ENCODE measurements at places on chromosomes 11 and 22. TPM values are rescaled to one million over a fixed set of nuclear protein-coding genes. Genes with fewer than 3 reads are reported as not detected.

Gene SAA2
- not detected for total RNA-seq

Gene OLFML1
- not detected for total RNA-seq

Gene NF2
- total RNA-seq: 17.5 TPM

Gene APOC3
- total RNA-seq: not detected

Gene BRSK2
- 7.9 TPM for total RNA-seq

Gene RIC3
- total RNA-seq: 3.6 TPM

Gene CRACR2B
- 4.7 TPM for total RNA-seq

Gene HOATZ
- total RNA-seq: not detected

Gene SYT12
- total RNA-seq: 13.3 TPM

Gene FKBP2
- total RNA-seq: 132 TPM

Gene ZP1
- 0.38 TPM for total RNA-seq

Gene MPZL2
- 0.20 TPM for total RNA-seq

Gene CPSF7
- total RNA-seq: 76.3 TPM

Gene OR51D1
- total RNA-seq: not detected

Gene GPHA2
- total RNA-seq: not detected

Gene PAX6
- total RNA-seq: 2.9 TPM

Gene TIMM10
- 156 TPM for total RNA-seq
